ENCODE measurements at places on chromosomes 3 and 15.

DNA sequence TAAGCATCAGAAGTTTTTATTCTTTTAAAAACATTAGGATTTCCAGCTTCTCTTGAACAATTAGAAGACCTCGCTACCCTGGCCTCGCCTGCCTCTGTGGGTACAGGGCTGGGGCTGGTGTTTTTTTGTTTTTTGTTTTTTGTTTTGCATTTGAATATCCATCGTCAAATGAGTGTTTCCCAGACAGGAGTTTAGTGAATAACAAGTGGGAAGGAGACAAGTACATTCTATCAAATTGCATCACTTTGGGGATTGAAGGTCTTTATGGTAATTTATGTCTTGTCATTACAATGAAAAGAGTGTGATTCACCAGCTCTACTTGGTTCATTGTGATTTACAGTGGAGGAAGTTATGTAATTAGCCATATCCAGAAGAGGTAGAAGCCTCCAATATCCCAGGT lies 161.1 kb upstream of the UBE2E1 start:
- DNase-seq, result no peak

GRCh38 chr3:141372656-141373055 lies 4.4 kb downstream of the ZBTB38 start:
- DNase-seq, result no peak

DNA sequence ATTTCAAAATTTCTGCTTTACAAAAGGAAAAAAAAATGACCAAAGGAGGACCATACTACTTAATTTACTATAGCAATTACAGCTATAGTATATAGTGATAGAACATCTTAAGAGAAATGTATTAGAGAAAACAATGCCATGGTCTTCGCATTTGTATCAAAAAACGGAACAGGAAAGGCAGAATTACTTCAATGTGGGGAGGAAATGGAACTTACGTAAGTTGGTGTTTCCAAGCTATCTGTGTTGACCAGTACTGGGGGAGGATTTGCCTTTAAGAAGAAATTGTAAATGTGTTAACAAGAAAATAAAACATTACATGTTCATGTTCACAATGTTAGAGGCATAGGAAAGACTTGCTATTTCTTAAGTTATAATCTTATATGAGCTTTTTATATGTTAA lies 119.9 kb upstream of the MELTF start:
- no peak for DNase-seq

DNA sequence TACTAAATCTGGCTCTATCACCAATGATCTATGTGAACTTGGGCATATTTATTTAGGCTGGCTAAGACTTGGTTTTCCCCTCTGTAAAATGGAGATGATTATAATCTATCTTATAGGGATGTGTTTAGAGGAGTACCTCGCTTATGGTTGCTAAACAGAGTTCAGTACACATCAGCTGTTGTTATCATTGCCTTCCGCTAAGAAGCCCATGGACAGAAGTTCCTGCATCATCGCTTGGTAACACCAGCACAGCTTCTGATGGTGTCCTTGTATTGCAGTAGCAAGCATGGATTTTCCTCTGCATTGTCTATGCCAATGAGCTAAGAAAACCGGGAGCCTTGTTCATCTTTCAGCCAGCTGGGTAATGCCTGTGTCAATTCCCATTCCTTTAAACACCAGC lies 73.1 kb upstream of the LRTM1 start:
- no peak for DNase-seq

- no peak for DNase-seq
These were observed 1.4 kb upstream of the LRRC3B start for GRCh38 chr3:26621176-26621575.

DNA sequence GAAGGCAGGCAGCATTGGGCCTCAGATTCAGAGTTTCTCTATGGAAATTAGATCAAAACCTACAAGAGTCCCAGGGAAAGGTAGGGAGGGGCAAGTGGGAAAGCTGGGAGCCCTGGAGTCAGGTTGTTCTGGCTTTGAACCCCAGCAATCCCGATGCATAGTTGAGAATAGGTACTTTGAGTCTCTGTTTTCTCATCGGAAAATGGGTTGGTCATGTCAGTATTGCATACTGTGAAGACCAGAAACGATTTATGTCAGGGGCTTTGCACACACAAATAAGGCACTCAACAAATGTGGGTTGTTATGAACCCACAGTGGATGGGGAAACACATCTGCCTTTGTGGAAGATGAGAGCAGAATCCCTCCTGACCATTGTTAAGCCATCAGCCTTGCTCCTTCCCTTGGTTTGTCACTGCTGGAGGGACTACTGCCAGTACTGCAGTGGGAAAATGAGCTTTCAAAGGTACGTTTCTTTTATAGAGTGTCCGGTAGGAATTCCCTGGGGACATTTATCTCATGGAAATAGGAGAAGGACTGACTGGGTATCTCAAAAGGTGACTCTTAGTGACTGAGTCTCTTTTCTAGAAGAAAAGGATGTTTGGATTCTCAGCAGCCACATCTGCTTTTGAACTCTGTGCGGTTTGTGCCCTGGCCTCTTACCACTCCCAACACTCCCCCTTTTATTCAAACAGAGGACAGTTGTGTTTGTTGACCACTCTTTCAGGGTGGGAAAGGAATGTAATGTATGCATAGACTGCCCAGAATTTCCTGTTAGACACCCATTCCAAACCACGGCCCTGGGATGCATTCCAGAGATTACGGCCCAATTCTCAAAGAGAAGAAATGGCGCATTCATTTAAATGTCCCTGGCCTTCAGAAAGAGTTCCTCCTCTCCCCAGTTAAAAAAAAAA lies 54.6 kb upstream of the VILL start:
- DNase-seq, result no peak

- DNase-seq, result no peak
These were observed 815.9 kb downstream of the VGLL3 start for GRCh38 chr3:86175051-86175536.

DNA sequence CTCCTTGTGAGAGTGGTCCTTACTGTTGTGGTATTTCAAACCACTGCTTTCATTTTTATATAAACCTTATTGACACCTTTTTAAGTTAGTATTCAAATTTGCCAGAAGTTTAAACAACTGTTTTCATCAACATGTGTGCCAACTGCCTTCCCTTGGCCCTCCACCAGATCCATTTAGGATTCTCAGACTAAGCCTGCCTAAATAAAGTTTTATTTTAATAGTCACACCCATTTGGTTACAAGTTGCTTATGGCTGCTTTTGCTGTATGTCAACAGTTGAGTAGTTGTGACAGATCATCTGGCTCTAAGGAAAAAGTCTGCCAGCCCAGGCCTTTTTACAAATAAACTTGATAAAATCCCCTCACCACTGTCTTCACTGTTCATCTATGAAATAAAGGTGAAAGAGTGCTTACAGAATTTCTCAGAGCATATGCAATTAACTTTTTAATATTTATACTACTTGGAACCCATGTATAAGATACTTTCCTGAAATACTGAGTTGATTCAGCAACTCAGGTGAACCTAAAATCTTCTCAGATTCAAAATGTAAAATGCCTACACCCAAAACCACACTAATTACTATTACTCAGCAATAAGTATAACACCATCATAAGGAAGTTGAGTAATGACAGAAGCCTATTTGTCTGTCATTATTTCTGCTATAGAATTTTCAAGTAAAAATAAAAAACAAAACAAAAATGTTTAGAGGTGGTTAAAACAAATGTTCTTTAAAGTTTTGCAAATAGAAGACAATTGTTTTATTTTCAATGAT lies 35.1 kb downstream of the PEAK1 start:
- no peak for DNase-seq

- no peak for DNase-seq
These were observed 64.9 kb upstream of the ZBTB20 start for GRCh38 chr3:115211810-115212492.

DNA sequence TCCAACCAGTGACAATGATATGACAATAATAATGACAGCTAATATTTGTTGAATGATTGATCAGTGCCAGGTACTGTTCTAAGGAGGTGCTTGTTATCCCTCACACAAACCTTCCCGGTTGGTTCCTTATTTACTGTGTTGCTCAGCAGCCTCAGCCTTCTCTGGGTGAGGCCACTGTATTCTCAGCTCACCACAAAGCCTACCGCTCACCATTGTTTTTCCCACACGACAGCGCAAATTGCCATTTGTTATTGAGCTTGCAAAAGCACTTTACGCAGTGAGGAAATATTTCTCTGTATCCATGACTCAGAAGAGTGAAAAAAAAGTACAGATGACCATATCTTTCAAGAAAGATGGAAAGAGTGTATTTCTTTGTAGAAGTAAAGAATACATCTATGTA lies 49.5 kb upstream of the PDZRN3 start:
- no peak for DNase-seq

GRCh38 chr15:93341164-93341563 lies 252.2 kb upstream of the RGMA start:
- no peak for DNase-seq

- DNase-seq, result peak; percentile 47
These were observed 201.1 kb downstream of the AKAP13 start for GRCh38 chr15:85581495-85581894.

DNA sequence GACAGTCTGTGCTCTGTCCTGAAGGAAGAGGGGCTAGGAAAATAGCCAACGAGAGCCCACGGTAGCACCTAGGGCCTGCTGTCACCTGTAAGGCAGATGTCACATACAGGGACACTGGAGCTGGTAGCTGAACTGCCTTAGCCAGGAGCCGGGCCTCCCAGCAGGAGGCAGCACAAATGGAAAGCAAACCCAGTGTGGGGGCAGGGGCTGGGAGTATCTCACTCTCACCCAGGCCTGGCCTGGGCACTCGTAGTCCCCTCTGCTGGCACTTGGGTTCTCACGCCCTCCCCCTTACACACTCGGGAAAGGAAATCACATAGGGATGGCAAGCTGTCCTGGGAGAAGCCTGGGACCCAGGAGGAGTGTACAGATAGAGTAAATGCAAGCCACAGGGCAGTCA lies 173.1 kb upstream of the CHRNA7 start:
- no peak for DNase-seq

DNA sequence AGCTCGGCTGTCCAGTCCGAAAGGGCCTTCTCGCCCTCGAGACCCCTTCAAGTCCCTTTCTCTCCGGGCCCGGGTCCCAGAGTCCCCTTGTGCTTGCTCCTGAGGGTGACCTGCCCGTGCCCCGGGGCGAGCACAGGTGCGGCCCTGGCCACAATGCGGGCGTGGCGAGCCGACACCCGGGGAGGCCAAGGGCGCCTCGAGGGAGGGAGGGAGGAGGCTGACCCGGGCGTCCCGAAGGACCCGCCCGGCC lies 810 bp upstream of the MEF2A start:
- no peak for DNase-seq

- DNase-seq, result no peak
These were observed 19.3 kb downstream of the PDZRN3 start for GRCh38 chr3:73605412-73605811.

DNA sequence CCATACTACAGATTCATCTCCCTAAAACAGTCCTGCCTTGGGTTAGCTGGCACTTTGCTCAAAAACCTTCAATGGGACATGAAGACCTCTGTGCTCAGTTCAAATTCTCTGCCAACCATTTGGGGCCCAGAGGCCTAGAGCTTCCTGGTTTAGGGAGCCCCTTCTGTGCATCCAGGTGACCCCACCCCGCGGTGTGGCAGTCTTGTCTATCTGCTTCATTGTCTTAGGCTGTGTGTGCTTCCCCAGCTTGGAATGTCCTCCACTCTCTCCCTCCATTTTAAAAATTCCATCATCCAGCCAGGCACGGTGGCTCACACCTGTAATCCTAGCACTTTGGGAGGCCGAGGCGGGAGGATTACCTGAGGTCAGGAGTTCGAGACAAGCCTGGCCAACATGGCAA lies 99.0 kb upstream of the NEO1 start:
- DNase-seq, result no peak

- no peak for DNase-seq
These were observed 83.6 kb upstream of the CCDC39 start for GRCh38 chr3:180762866-180763265.

- DNase-seq, result no peak
These were observed 3.2 kb upstream of the INSYN1 start for GRCh38 chr15:73756390-73756789.

DNA sequence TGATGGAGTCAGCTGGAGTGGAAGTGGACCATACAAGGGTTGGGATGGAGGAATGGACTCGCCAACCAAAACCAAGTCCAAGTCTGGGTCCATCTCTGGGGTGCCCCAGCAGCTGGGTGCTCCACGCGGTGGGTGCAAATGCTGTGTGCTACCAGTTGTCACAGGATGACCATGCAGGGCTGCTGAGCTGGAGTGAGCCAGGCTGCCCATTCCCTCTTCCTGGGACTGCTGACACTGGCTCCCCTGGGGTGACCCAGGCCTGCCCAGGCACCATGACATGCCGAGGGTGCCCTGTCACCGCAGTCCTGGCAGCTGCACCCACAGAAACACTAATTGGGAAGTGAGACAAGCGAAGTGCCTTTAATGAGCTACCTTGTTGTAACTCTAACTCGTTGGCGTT lies 140.2 kb downstream of the TPRA1 start:
- DNase-seq, result no peak

DNA sequence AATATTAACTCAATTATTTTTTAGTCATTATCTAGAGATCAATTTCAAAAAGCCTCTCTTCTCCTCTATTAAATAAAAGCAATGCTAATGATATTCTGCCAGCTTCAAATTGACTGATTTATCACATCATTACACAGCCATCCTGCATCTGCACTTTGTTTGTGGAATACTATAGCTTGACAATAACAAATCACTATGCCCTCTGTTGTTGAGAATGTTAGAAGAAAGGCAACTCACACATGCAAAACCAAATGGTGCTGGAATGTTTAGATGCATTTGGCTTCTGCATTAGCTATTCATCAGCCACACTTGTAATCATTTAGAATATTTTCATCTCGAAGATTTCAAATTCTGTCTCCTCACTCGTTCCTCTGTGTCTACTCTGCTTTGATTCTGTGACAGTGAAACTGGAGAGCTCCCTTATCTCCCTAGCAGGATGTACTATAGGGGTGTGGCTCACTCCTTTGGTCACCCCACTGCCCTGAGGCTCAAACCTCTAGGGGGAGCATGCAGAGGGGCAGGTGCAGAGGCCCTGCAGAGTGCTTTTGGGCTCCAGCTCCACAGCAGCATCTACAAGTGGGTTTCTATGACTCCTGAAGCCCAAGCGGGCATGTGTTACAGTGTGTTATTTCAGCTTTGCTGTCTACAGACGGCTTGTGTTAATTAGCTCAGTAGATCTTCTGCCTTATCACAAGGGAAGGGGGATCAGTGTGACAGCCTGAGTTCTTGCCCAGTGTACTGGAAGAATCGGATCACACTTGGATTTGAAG lies 454.1 kb upstream of the BCHE start:
- no peak for DNase-seq

DNA sequence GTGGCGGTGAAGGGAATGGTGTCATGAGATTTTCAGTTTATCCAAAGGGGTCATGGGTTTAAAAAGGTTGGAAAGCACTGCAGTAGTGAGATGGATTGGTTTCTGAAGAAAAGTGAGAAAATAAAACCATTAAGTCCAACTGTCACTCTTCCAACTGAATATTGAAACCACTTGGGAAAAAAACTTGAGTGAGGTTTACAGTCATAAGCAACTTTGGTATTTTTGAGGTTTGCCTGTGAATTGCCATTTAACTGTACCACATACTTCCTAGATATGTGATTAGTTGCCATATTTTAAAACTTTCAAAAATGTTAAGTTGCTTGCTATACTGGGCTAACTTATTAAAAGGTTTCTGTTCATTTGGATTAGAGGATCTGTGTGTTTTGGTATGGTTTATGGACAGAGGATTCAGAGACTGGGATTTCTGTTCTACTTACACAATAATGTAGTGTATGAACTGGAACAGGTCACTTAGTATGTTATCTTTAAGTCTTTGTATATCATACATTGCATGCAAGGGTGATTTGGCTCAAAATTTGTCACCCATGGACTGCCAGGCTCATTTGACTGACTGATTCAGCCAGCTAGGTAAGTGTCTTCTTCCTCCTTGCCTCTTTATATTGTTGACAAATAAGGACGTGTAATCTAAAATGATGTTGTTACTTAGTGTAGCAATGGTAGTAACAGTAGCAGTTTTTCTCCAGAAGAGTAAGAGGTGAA lies 201.4 kb upstream of the EOMES start:
- DNase-seq, result no peak

Measured in CD4-positive, alpha-beta T cell treated with Interleukin-15 for 4 hours (primary cell).